Substantia nigra (tissue), 51 donors: ENCODE measurements at places on chromosomes 12 and 14.

- DNase-seq, result no peak
These were observed 48.7 kb downstream of the MIPOL1 start for GRCh38 chr14:37246427-37246829.

DNA sequence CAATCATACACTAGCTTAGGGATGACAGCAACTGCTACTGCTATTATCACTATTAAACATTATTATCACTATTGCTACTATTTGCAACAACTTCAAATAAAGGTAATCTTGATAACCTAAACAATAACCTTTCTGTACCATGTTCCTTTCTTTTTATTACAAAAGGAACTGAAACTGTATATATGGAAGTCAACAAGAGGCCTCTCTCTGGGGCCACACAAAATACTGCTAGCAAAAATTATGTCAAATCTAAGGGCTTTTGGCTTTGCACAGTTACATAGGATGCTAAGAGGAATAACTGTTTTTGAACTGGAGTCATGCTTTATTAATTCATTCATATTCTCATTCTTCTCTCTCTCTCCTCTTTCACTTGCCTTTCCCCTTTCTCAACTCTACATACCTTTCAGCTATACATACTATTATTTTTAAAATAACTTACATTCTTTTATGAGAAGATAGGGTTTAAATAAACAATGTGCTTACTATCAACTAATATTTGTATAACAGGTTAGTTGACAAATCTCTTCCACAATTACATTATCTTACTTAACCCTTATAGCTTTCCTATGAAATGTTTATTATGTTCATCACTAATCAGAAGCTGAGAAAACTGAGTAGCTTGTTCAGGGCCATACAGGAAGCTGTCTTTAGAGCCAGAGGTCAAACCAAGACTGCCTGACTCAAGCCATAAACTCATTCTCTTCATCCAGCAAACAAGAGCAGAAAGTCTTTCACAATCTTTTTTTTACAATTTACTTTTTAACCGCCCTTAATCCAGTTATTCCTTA is 25.7 kb downstream of the SPTSSA start:
- DNase-seq, result no peak

DNA sequence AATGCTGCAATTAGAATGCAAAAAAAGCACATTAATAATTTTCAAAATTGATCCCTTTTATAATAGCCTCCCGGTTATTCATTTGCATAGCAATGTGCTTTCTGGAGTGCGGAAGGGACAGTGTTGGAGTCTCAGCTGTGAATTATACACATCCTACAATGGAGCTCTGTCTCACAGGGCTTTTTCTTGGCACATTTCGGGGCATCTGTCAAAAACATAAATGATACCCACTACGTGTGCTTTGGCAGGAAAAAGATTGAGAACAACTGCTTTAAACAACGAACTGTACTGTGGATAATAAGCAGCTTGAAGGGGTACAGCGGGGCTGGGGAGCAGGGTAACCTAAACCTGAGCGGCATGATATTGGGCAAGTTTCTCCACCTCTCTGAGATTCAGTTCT is 123.1 kb downstream of the PAH start:
- no peak for DNase-seq

DNA sequence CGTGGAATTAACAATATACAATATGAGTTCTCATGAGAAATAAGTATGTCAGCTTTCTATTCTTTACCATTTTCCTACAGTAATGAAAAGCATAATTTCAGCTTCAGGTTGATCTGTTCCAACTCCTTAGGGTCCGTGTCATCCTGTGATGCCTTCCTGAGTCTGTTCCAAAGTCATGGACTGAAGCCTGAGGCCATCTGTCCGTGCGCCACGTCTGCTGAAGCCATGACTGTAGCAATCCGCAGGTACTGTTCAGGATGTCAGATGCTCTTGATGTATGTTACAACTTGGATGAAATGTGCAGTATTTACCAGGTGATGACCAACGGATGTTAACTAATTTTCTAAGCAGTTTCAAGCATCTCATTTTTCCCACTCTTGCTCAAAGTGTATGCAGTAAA is 67.0 kb upstream of the ATF1 start:
- DNase-seq, result no peak

- DNase-seq, result peak; percentile 17
These were observed 42.2 kb upstream of the ATP23 start for GRCh38 chr12:57899010-57899662.

DNA sequence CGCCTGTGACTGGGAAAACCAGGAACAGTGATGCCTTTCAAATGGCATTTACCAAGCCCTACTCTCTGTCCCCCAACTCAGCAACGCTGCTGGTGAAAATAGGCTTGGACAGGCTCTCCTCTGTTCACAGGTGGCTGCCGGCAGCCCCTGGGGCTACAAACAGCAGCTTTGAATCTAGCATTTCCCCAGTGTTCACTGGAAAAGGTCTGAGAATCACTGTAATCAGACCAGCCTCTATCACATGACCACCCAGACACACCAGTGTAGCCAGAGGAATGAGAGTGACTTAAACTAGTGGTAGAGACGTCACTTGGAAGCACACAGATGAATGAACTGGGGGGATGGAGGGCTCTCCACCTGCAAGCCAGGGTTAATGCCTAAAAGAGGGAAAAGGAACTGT is 151.8 kb downstream of the FOXN3 start:
- no peak for DNase-seq

- DNase-seq, result no peak
These were observed 190.2 kb downstream of the TBX5 start for GRCh38 chr12:114215746-114216145.

- no peak for DNase-seq
These were observed 2.7 kb upstream of the MYRFL start for GRCh38 chr12:69822201-69822860.

GRCh38 chr12:12779529-12779928 is 5.9 kb upstream of the APOLD1 start:
- DNase-seq, result no peak

- no peak for DNase-seq
These were observed 373.0 kb downstream of the CCDC91 start for GRCh38 chr12:28563286-28563685.

DNA sequence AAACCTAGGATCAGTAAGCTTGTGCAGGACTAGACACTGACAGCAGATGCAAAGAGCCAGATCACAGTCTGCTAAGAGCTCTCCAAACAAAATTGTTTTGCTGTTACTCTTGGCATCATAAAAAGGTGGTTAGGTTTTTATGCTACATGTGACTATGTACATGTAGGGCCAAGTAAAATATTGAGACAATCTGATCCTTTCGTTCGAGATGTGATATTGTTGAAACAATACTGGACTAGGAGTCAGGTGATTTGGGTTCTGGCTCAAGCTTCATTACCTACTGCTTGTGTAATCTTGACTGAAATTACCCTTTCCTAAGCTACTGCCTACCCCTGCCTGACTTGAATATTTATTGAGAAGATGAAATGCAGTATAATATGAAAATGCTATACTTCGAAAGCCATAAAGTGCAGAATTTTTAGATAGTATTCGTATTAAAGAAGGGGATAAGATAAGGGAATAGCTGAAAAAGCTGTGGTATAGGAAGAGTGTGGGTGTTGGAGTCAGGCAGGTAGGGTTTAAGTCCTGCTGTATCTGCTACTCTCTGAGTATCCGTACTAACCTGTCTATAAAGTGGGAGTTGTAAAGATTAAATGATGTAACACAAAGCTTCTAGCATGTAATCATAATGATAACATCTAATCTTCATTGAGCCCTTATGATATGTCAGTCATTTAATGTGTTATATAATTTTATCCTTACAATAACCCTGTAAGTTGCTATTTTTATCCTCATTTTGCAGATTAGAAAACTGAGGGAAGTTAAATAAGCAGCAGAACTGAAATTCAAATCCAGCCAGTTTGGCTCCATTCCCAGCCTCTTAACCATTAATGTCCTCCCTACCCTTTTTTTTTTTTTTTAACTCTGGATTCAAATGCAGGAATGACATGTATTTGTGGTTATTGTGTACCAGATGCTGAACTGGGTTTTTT is 38.6 kb upstream of the ATF1 start:
- DNase-seq, result no peak

DNA sequence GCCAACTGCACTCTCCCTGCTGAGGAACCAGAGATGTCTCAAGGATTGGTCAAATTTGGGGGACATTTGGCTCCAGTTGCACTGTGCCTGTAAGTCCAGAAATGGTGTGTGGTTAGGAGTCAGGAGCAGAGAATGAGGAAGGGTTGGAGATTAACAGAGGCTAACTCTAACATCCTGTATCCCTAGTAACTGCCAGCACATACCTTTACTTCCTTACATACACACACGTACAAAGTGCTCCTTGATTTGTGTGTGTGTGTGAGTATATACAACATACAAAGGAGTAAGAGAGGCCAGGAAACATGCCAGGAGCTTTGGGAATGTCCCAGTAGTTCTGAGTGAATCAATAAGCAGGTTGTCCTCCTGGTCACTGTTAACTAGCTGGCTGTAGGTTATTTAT is 39.8 kb upstream of the NRXN3 start:
- DNase-seq, result no peak
